ENCODE measurements at places on chromosomes 7 and 10.

DNA sequence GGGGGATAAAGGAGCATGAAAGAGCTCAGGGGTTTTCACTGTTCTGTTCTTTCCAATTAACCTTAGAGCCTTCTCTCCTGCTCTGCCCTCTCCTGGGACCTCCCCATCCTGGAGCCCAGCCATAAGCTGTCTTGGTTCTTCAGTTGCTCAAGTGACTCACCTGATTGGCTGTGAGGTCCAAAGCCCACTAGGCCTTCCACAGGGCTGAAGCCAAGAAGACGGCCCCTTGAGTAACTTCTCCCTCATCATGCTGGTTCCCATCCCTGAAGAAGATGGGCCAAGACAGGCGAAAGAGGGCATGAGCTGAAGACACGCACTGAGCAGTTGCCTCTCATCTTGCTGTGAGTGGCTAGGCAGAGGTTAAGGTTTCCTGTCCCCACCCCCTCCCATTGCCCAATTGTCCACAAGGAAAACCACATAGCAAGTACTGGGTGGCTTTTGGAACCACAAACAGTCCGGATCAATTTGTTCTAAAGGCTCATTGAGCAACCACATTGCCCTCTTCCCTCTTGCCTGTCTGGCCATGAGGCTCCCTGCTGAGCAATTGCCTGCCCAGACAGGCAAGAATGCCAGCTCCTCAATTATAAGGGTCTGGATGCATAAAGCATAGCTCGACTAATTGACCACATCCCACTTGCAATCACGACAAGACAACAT lies 43.9 kb upstream of the GPAM start:
- DNase-seq, result no peak

DNA sequence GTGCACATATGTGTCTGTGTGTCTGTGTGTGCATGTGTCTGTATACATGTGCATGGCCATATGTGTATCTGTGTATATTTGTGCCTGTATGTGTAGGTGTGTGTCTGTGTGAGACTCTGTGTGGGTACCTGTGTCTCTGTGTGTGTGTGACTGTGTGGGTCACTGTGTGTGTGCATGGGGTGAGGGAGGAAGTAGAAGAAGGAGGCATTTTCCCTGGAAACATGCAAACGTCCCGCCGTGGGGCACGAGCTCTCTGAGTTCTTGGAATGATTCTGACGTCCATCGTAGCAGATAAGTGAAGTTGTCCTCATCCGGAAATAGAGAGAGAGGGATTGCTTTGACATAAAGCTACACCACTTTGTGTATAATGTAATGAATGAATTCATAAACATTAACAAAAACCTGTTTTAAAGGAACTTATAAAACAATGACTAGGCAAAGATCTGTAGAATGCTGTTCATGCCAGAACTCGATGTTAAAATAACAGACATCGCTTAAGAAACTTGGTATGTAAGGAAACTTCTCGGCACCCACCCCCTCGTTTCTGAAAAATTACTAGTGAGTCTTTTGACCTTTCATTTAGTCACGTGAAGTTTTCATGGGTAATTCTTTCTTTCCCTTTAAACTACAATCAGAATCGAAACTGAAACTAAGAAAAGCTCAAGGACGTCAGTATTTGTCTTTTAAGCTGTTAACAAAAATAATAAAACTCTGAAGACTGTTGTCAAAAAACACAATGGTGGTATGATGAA lies 43.6 kb upstream of the KLF6 start:
- no peak for DNase-seq

- DNase-seq, result no peak
Measured at GRCh38 chr10:118234683-118235082, 107.4 kb downstream of the FAM204A start.

GRCh38 chr7:112365551-112365950 lies 84.7 kb upstream of the IFRD1 start:
- DNase-seq, result no peak

DNA sequence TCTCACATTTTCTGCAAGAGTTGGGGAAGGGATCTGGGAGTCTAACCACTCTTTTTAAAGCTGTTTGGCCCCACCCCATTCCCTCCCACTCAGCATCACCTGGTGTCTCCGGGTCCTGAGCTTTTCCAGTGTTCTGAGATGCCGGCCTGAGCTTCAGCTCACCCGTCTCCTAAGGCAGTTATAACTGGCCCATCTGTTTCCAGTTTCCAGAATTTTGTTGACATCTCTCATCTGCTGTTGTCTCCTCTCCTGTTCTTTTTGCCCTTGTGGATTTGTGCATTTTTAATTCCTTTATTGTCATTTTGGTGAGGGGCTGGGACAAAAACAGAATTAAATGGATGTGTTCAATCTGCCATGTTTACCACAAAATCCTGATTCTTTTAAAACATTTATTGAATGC lies 160.6 kb downstream of the C10orf105 start:
- DNase-seq, result no peak

DNA sequence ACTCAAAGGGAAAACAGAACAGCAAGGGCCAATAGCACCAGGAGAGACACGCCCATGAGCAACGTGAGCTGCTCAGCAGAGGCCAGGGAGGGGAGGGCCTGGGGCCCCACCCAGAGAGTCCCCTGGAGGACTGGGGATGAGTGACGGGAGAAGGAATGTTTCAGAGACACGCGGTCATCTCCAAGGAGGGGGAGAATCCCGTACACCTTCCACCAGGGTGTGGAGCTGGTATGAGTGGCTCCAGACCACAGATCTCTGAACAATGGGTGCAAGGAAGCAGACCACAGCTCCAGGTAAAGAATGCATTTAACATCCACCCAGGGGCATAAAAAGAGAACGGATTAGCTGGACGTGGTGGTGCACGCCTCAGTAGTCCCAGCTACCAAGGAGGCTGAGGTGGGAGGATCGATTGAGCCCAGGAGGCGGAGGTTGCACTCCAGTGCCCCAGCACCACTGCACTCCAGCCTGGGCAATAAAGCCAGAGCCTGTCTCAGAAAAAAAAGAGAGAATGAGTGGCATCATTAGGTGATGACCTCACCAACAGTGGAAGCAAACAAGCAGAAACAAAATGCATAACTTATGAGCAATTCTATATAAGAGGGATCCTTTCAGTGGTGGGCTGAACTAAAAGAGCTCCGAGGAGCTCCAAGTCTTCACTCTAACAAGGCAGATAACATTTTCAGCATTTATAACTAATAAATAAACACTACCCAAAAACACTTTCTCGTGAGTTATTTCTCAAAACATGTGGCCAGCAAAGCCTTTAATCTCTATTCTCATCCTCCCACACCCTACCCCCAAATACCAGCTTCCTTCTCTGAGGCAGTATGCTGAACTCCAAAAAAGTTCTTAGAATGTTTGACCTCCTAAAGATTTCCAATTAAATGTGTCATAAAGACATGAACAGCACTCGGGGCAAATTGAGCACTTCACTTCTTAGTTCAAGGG lies 12.5 kb downstream of the PSAP start:
- no peak for DNase-seq

DNA sequence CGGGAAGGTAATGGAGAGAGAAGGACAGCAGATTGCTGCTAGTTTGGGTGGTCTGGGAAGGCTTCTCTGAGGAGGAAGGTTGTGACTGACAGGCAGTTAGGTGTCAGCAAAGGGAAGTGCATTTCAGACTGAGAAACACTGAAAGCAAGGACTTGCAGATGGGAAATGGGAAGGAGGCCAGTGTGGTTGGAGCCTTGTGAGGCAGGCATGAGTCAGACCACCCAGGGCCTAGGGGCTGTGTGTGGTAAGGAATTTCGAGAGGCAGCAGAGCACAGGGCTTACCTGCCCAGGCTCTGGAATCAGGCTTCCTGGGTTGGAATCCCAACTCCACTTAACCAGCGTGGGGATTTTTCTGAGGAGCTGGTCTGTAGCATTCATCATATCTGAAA lies 53.5 kb downstream of the NRF1 start:
- DNase-seq, result no peak

DNA sequence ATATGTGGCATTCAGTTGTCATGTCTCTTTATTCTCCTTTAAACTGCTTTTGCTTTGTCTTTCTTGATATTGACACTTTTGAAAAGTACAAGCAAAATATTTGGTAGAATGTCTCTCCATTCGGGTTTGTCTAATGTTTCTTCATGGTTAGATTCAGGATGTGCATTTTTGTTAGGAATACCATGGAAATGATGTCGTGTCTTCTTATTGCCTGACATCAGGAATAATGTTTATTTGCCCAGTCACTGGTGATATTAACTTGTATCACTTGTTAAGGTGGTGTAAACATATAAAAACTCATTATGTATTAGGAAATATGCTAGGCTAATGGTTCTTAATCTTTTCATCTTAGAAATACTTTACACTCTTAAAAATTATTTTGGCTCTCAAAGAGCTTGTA lies 43.4 kb downstream of the CDK1 start:
- no peak for DNase-seq

- no peak for DNase-seq
Measured at GRCh38 chr10:127210936-127211466, 14.6 kb upstream of the INSYN2A start.

- no peak for DNase-seq
Measured at GRCh38 chr7:95478272-95479037, 7.3 kb upstream of the ASB4 start.

- DNase-seq, result no peak
Measured at GRCh38 chr10:133260895-133261725, 15.6 kb downstream of the ADAM8 start.

GRCh38 chr10:26046073-26046700 lies 112.2 kb downstream of the MYO3A start:
- DNase-seq, result no peak

DNA sequence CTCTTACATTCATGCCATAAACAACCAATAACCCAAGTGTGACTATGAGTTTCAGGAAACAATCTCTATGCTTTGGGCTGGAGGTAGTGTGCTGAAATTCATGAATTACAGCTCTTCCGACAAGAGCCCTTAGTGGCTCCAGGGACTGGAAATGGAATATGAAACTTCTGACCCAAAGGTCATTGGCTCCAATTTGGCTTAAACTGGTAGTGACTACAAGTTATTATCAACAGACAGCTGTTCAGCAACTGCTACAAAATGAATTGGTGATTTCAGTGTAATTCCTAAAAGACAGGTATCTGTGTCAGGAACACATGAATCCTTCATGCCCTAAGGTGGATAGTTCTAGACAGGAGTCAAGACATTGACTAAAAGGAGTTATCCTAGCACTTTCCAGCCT lies 745.4 kb downstream of the PHTF2 start:
- DNase-seq, result no peak

DNA sequence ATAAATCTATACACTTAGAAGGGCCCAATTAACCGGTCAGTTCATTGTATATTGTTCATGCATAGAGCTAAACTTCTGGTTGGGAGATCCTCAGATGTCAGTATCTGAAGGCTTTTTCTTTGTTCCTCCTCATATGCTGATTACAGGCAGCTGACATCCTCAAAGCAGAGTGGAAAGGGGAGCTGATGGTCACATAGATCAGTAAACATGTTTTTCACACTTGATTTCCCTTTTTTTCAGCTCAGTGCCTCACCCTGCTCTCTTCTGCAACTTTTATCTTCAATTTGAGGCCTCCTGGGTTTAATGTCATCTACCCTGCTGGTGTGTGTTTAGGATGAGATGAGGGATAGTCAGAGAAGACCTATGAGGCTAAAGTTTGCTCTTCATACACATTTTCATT lies 297.9 kb upstream of the FZD1 start:
- DNase-seq, result no peak

- DNase-seq, result no peak
Measured at GRCh38 chr10:132354356-132355094, 22.5 kb downstream of the LRRC27 start.

DNA sequence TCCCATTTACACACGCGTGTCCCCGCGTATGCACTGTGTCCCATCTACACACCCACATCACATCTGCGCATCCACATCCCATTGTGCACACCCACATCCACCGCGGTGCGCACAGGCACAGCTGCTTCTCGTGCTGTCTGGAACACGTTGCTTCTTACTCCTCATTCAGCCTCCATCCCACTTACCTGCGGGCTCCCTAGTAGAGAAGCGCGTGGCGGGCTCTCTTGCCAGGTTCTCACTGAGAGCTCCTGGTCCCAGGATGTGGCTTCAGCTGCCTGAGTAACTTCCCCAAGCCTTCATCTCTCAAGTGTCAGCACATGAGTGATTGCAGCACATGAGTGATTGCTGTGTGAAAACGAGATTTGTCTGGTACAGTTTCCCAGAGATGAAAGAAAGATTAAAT lies 117.8 kb downstream of the TRRAP start:
- no peak for DNase-seq

- no peak for DNase-seq
Measured at GRCh38 chr10:32982911-32983909, 25.2 kb upstream of the ITGB1 start.

DNA sequence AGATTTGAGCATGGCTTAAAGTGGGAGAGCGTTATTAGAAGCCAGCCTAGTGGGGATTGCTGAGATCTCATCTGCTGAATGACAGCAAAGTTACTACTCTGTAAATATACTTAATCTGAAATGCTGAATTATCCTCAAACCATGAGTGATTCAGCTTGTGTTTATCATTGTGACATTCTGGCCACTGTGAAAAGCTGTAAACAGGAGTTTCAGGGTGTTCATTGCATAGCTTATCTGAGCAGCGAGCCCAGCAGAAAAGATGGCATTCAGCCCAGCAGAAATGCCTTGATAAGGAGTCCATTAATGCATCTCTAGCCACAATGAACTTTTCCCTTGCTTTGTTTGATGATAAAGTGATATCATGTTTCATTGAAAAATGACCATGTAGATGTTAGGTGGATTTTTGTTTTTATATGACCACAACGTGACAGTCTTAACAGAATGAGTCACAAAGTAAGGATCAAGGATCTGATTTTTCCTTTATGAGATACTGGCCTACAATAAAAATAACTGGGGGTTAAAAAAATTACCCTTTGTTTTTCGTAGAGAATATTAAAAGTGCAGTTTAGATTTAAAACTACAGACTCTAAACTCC lies 7.8 kb downstream of the TES start:
- no peak for DNase-seq

GRCh38 chr10:44921061-44921460 lies 9.9 kb downstream of the TMEM72 start:
- DNase-seq, result no peak

DNA sequence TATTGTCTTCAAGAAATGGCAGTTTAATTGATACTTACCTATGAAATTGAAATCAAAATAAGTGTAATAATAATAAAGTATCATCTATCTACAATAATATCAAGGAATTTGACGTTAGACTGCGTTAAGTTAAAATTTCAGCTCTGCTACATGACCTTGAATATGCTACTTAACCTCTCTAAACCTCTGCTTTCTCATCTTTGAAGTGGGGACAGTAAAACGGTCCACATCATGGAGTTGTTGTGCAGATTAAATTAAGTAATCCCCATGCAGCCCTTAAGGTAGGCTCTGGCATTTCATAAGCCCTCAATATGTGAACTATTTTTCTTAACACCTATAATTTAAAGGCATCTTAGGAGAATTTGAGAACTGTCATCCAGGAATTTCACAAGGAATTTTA lies 252.4 kb upstream of the PHF14 start:
- no peak for DNase-seq

GRCh38 chr7:29946428-29947186 lies 43.0 kb downstream of the SCRN1 start:
- DNase-seq, result no peak

GRCh38 chr10:61529208-61529607 lies 76.0 kb upstream of the TMEM26 start:
- no peak for DNase-seq

Measured in NCI-H2107 (cell line).